Ovary (tissue), 10 donors: ENCODE measurements at places on chromosomes 2 and 18. TPM values are rescaled to one million over a fixed set of nuclear protein-coding genes. Genes with fewer than 3 reads are reported as not detected.

DNA sequence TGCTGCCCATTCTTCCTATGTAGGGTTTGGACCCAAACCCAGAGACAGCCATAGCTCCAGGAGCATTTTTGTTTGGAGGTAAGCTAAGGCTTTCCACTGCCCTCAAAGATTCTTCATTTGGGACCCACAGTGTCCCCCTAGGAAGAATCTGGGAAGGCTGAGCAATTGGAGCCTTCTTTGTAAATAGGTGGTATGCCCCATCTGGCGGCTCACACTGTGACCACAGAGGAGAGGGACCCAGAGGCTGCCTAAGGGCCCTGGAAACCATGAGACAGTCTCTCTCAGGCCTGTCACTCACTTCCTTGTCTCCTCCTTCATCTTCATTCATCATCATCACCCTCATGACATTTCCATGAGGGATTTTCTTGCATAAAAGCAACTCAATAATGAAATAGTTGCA is 215.4 kb upstream of the OSR1 start:
- no peak for DNase-seq

GRCh38 chr2:176774766-176775451 is 437.7 kb upstream of the HNRNPA3 start:
- DNase-seq = no peak

- DNase-seq = no peak
Observed at GRCh38 chr2:102018823-102019445, 27.2 kb downstream of the IL1R2 start.

- no peak for DNase-seq
Observed at GRCh38 chr18:9334973-9335696, 562 bp downstream of the TWSG1 start.

- no peak for DNase-seq
Observed at GRCh38 chr2:37669446-37669845, 2.0 kb downstream of the CDC42EP3 start.

DNA sequence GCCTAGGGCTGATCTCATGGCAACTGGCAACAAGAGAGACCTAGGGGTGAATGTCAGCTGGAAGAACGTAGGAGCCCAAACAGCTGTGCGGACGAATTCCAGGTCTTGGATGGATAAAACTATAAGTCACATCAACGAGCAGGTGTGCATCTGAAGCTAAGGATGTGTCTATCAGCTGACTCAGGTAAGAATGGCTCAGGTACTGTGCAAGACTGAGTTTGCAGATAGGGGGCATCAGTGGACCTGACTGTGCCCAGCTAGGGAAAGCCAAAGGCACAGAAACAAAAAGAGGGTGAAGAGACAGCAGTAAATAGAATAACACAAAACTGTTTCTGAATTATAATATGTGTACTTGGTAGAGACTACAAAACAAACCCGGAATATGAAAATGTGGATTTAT is 357.3 kb downstream of the ZEB2 start:
- DNase-seq = no peak

DNA sequence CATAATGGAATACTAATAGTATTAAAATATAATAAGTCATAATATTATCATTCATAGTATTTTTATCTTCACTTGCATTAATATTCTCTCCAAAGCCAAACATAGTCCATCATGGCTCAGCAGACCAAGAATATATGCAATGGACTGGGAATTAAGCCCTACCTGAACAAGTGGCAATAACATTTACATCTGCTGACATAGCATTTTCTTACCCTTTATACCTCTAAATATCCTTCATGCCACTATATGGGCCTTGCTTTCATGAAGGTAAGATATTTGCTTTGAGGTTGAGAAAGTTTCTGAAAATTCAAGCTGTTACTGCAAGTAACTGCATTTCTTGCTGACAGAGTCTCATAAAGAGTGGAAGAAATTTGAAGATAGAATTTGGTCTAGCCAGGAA is 847.4 kb upstream of the GCFC2 start:
- no peak for DNase-seq

DNA sequence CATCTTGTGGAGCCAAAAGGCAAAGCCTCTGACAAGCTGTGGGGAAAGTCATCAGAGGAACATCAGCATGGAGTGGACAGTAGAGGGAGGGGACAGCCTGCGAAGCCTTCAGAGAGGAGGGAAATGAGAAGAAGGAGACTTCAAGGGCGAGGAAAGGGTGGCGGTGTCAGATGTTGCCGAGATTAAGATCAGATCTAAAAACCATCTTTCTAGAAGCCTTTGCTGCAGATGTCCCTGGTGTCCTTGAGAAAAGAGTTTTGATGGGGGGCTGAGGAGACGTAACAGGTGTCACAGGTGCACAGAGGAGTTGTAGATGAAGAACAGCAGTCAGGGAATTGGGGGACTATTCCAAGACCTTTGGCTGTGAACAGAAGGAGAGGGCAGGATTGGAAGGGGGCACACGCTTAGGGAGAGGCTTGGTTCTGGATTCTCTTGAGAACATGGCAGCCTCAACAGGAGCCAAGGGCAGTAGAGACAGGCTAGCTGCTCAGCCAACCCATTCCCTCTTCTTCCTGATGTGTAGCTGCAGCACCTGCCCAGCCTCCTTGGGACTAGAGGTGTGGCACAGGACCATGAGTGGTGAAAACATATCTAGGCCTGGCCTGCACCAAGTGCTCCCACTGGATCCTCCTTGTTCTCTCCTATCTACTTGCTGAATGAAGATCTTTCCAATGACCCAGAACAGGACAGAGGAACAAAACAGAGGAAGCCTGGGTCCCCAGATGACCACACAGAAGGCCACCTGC is 22.7 kb upstream of the NCL start:
- no peak for DNase-seq

GRCh38 chr2:215847718-215848117 is 165.6 kb downstream of the MREG start:
- DNase-seq = no peak

PTPN4 gene
- polyA plus RNA-seq = 3.4 TPM

- peak; percentile 87 for DNase-seq
Observed at GRCh38 chr18:48613589-48614404, 75.0 kb downstream of the CTIF start.

PAX8 gene
- 2.0 TPM for polyA plus RNA-seq

NEU2 gene
- not detected for polyA plus RNA-seq

SLC8A1 gene
- polyA plus RNA-seq = 1.3 TPM
